ENCODE measurements at places on chromosomes 2 and 18.

DNA sequence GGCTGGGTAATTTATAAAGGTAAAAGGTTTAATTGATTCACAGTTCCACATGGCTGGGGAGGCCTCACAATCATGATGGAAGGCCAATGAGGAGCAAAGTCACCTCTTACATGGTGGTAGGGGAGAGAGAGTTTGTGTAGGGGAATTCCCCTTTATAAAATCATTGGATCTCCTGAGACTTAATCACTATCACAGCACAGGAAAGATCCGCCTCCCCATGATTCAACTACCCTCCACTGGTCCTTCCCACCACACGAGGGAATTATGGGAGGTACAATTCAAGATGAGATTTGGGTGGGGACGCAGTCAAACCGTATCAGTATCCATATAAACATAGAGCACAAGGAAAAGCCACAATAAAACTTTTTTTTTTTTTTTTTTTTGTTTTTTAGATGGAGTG lies 172.6 kb upstream of the PIEZO2 start:
- DNase-seq = no peak

DNA sequence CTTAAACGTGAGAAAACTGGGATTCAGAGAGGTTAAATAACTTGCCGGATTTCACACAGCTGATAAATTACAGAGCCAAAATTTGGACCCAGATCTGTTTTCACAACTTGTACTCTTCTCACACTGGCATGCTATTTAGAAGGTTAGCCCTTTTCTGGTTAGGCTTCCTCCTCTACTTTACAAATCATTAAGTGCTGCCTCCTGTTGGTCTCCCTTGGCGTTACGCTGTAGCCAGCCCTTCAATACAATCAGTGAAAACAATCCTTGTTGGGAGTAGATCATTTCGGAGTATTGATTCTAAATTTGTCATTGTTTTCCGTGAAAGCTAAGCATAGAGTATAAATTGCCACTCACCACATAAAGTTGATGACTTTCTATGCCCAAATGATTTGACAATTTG lies 153.5 kb downstream of the ARHGAP15 start:
- no peak for DNase-seq

DNA sequence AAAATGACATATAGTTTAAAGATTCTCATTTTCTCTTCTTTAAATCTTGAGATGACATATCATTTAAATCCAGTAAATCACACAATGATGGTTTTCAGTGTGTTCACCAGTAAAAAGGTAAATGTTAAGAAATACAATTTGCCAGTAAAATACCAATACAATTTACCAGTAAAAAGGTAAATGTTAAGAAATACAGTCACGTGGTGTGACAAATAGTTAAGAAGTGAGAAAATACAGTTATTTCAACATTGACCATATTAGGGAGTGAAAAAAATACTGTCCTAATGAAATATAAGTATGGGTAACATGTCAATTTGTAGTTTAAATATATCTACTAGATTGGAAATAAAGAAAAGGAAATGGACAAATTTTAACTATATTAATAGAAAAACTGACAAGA lies 80.5 kb downstream of the DLGAP1 start:
- DNase-seq = no peak

DNA sequence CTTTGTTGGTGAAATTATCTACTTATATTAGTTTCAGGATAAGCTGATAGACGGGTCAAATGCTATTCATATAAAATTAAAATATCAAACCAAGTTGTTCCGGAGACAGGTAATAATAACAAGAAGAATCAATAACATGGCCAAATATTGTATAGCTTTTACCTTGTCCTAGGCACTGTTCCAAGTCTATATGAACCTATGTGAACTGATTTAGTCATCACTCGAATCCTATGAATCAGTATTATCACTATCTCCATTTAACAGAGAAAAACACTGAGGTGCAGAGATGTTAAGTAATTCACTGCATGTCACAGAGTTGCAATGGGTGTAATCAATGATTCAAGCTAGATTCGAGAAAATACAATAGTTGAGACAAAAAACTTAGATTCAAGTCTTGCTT lies 40.0 kb upstream of the TRIB2 start:
- DNase-seq = no peak

GRCh38 chr2:235603659-235604058 lies 109.8 kb downstream of the AGAP1 start:
- DNase-seq = no peak

- no peak for DNase-seq
These were observed 149.2 kb downstream of the FAM210A start for GRCh38 chr18:13577091-13577697.

DNA sequence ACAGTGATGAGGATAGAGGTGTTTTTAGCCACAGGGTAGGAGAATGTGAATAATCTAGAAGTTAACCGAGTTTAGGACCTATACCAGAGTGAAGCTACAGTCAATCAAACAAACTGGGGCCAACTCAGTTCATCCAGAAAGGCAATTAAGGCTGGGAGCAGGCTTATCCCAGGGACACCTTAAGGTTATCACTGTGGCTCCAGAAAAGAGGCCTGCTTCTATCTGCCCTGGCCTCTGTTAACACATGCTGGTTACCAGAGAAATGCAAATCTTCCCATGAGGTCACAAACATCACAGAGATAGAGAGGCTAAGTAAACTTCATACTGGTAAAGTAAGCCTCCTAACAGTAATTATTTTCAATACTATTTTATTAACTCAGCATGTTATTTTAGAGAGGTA lies 93.2 kb upstream of the GRB14 start:
- DNase-seq = no peak

- no peak for DNase-seq
These were observed 678 bp upstream of the OTX1 start for GRCh38 chr2:63049970-63050333.

DNA sequence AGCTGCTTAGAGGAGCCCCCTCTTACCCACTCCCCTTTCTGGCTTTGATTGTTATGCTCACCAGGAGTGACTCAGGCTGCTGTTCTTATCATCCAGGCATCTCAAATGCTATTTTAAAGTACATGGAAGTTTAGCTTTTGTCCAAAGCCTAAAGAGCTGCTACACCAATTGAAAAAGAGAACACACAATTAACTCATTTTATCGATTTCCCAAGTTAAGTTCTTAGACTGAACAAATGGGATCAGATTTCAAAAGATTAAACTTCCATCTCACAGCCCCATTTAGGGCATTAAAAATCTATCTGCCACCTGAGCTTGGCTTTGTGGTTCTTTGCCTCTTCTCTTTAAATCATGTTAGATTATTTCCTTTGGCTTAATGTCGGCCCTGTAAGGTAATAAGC lies 81.2 kb downstream of the MYO5B start:
- DNase-seq = no peak

DNA sequence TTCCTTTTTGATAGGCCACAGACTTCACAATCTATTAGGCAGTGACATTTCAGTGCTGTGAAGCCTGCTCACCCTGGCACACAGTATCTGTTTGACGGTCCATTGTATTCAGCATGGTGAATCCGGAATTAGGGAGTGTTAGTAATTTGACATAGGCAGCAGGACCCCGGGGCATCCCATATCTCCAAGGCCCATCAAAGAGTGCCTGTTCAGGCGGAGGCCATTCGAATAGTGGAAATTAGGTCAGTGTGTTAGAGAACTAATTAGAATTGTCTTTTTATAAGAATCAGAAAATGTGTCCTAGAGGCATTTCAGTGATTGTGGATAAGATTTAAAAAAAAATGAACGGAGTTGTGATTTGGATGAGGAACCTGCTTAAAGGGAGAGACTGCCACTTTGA lies 818.8 kb upstream of the SOX11 start:
- DNase-seq = no peak

DNA sequence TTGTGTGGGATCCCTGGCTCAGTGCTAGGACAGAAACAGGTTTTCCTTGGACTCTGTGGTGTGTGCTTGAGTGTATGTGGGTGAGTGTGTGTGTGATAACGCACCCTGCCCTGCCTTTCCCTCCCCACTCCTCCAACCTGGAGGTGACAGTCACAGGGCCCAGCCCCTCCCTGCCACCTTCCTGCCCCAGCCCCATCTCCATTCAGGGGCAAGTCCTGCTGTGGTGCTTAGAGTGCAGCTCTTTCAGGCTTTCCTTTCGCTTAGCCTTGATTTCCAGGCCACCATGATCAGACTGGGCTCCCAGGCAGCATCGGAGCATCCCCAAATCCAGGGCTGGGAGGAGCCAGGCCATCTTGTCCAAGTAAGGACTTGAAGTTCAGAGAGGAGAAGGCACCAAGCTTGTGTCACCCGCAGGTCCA lies 185.2 kb downstream of the ZFP36L2 start:
- no peak for DNase-seq

DNA sequence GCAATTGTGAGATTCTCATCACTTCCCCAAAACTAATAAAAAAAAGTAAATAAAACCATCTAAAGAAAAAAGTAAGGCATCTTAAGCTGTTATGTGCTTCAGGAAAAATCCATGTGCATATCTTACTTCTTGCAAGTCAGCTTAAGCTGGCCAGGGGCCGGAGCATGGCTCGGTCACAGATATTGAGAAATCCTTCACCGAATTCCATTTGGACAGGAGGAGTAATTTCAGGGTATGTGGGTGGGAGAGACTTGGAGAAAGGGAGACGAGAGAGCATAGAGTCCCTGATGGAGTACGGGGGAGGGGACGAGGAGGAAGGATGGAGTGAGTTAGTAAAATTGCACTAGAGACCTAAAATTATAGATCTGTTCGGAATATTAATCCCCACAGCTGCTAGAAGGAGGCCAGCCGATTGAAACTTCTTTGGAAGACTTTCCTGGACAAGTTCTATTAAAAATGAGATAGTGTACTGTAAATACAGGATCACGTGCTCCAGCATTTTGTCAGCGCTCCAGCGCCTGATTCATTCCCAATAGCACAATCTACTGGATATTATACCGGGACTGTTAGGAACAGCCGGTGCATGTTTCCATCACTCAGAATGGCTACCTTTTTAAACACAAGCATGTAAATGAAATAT lies 438.5 kb downstream of the ZNF516 start:
- no peak for DNase-seq

- DNase-seq = no peak
These were observed 31.7 kb downstream of the MBP start for GRCh38 chr18:77100751-77101355.

Data from HEK293T (cell line).